ENCODE measurements at places on chromosomes 6 and 20.

DNA sequence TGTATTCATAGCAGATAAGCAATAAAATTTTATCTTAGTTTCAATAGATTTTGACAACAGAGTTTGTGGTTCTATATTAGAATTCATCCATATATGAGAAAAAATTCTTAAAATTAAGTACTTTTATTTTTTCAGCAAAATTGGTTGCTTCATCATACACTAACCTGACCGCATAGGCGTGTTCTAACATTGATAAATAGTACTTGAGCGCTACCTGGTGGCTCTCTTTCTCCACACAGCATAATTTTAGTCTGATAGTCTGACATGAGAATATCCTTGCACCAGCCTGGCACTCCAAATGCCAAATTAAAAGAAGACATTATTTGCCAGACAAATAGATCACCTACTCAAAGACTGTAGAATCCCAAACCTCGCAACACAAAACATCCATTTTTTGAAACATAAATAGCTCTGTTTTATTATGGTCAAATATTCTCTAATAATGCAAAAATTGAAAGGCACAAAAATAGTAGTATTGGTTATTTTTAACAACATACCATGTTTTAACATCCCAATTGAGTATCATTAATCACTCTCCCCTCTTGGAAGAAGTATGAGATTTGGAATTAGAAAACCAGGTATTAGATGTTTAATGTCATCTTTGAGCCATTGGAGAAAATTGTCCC is 33.0 kb upstream of the FILIP1 start:
- DNase-seq = peak; percentile 31

- DNase-seq = no peak
Observed at GRCh38 chr20:17320456-17320855, 93.6 kb downstream of the PCSK2 start.

DNA sequence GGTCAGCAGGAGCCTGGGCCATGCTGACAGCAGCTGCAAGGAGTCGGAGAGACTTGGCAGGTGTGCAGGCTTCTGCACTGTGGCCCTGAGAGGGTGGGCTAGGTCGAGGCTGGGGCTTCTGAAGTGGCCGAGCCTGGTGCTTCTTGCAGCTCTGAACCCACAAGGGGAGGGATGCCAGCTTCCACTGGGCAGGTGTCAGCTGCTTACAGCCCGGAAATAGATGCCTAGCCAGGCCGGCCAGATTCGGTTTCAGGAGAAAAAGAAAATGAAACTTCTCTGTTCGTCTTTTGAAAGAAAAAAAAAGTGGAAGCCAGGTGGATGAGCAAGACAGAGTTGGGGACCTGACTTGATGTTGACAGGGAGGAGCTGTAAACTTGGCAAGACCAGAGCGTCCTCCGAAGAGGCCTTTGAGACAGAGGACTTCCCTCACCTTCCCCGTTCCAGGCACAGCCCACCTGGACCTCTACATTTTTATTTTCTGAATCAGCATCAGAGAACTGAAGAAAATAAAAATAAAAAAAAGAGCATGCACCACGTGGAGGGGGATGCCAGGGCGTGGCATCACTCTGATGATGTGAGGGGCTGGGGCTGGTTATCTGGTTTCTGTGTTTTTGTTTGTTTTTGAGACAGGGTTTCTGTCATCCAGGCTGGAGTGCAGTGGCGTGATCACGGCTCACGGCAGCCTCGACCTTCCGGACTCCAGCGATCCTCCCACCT is at the start of gene ZBP1:
Gene ZBP1 (minus strand): TSS at position 153 of the 717 bp plus-strand sequence. CDS start 131 bp downstream, at position 22.
- no peak for DNase-seq

DNA sequence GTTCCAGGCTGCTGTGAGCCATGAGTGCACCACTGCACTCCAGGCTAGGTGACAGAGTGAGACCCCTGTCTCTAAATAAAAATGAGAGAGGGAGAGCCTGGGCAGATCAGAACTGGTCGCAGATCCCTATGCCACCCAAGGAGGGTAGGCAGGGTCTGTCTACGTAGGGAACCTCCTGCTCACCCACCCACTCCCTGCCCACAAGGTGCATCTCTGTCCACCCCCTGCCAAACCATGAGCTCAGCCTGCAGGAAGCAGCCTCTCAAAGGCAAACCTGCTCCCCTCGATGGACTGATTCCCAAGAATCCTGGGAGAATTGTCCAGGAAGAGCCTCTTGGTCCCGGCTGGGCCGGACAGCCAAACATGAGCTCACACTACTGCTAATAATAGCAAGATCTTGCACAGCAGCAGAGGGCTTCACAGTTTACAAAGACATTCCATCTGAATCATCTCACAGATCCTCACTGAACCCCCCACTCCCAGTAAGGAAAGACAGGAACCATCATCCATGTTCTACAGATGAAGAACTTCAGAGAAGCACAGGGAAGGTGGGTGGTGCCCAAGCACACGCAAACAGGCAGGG is 27.8 kb upstream of the TLDC2 start:
- DNase-seq = no peak

DNA sequence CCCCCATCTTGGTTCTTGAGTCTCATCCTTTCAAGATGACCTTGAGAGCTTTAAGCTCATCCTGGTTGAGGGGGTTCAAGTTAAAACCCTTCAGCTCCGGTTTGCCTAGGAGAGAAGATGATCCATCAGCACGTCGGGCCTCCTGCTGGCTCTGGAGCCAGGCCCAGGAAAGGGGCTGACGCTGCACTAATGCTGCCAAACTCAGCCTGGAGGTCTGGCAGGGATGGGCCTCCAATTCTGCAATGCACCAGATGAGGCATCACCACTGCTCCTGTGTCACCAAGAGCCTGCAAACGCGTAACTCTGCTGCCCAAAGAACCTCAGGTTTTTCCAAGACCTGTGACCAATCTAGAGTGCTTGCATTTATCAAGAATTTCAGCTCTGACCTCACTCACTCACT is 6.1 kb downstream of the PDRG1 start:
- no peak for DNase-seq

DNA sequence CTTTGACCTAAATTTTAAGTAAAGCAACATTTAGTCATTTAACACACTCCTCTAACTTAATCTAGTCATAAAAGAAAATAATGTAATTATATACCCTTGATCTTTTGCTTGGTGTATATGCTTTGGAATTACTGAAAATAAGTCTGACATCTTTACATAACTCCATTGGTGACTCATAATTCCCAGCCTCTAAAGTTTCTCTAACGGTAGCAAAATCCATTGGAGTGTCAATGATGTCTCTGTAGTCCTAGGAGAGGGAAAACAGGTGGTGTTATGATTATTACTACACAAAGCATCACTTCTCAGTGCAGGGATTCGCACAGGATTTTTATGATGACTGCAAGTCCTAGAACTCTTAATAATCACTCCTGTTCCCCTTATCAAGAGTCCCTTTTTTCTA is 80.2 kb downstream of the IRAK1BP1 start:
- DNase-seq = no peak

DNA sequence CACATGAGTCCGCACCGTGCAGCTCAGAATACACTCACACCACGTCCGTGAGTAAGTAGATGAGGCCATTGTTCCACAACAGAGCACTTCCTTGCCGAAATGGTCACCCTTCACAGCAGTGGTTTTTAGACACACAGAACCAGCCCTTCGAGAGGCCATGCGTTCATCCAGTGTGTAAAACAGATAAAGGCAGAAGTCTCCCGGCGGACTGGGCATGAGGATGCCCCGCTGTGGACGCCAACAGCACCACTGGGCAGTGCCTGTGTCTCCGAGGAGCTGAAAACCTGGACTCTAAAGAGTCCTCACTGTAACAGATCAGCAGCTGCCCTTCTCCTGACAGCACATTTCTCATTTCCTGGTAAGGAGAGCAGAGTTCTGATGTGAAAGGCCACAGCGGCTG is 75.2 kb downstream of the WDR27 start:
- no peak for DNase-seq

- DNase-seq = no peak
Observed at GRCh38 chr6:45200510-45200909, 127.6 kb upstream of the RUNX2 start.

DNA sequence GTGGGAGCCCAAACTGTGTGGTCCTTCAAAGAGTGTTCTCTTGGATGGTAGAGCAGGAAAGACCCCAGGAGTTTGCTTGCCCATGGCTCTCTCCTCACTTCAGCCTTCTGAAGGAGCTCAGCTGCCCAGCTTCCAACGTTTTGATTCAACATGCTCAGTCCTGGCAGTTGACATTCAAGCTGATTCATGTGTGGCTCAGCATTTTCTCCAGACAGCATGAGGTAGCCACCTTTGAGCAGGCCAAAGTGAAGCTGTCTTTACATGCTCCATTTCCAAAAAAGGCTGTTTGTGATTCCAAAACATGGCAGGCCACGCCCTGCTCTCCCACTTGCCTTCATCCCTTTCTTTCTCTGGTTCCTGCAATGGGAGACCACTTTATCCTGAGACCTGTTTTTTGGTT is 280.2 kb downstream of the TBC1D7 start:
- no peak for DNase-seq

GRCh38 chr6:33738153-33738552 is 8.6 kb downstream of the IP6K3 start:
- no peak for DNase-seq

GRCh38 chr20:57287007-57287880 is 20.8 kb upstream of the BMP7 start:
- DNase-seq = no peak

DNA sequence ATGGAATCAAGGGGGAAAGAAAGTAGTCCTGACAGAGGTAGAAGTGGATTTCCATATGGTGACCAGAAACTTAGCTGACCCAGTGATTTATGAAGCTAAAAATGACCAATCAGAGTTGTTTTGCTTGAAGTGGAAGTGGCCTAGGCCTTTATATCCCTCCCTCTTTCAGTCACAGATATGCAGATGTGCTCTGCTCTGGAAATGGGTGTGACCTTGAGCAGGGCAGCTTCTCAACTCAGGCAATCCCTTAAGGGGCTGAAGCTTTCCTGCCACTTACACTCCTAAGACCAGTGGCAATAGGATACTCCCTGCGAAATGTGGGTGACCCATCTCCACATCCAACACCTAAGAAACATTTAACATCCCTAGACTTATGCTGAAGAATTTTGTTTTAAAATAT is 256.6 kb downstream of the EYS start:
- no peak for DNase-seq

DNA sequence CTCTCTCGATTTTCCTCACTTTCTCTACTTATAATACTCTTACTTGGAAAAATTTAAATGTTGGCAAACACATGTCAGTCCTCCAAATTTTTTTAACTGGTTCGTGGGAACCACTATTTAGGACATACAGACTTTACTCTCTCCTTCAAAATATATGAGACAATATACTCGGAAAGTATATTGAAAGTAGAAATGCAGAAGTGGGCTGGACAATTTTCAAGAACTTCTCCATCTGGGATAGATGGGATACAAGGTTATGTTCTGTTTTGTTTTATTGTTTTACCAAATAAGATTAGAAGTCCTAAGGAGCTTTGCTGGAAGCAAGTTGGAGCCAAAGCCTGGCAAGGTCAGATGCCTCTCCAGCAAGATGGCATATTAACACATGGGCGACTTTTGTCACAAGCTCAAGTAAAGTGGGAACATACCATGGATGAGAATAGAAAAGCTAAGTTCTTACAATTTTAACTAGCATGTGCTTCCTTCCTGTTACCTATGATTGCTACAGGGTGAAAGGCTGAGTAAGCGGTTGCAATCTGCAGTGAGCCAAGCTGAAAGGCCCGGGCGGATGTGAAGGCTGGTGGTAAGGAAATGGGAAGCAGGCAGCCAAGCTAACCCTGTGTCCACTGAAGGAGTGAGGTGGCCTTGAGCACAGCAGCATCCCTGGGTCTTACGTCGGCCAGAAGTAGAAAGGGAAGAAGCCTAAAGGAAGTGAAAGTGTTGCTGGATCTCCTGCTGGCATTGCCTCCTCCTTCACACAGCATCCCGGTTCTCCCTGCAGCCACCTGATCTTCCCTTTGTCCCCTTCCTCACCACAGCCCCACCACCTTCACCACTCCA is 7.1 kb downstream of the MAP3K5 start:
- DNase-seq = no peak

DNA sequence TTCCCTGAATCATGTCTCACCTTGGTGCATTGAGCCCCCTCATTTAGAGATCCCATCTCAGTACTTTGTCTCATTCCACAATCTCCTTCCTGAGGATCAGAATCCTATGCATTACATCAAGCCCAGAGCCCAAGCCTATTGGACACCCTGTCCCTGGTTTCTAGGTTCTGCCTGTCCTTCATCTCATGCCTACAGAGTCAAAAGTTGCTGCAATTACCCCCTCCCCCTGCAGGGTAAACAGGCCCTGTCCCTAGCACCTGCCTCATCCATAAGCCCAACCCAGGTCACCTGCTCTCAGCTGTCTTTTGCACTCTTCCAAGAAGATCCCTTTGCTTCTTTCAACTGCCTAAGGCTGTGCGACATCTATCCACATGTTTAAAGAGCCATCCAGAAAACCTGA is 93.9 kb downstream of the SPTLC3 start:
- DNase-seq = no peak

DNA sequence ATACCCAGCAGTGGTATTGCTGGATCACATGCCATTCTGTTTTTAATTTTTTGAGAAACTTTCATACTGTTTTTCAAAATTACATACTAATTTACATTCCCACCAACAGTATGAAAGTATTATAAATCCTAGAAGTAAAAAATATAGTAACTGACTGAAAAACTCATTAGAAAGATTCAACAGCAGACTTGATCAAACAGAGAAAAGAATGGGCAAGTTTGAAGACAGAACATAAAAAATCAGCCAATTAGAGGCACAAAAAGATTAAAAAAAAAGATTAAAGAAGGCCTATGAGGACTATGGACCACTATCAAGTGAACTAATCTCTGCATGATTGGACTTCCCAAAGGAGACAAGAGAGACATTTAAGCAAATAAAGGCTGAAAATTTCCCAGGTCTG is 144.0 kb upstream of the GRIK2 start:
- DNase-seq = no peak

- DNase-seq = no peak
Observed at GRCh38 chr20:10177326-10177725, 41.3 kb upstream of the SNAP25 start.

- DNase-seq = no peak
Observed at GRCh38 chr20:41173161-41173721, 35.9 kb downstream of the PLCG1 start.

DNA sequence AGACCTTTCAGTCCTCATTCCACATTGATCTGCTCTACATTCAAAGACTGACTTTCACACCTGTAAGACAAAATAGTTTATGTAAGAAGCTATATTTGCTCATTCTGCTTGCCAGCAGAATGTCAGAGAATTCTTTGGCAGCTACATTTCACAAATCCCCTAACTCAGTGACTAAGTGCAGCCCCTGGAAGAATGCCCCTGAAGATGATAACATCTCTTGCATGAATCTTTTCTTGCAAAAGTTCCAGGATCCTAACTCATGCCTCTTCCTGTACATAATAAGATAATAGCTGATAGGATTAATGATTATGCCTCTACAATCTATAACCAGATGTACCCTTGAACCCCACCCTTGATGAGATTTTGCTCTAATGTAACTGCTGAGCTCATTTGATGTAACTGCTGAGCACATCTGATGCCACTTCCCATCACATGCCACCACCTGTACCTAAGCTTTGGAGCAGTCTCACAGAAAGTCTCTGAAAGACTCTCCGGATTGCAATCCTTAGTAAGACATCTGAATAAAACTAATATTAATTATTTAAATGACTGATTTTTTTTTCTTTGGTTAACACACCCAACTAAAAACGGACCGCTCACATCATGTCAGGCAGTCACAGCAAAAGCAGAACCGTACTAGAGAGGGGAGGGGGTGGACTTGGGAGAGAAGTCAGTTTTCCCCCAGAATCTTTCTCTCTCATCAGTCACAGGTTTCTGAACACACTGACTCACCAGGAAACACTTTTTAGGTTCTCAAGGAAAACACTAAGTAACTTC is 684 bp upstream of the DNAH8 start:
- no peak for DNase-seq

- no peak for DNase-seq
Observed at GRCh38 chr6:110158479-110158878, 21.0 kb downstream of the WASF1 start.

GRCh38 chr6:35044145-35044745 is 96.9 kb downstream of the TCP11 start:
- DNase-seq = no peak

Measured in NCI-H1417 treated with DMSO at 0.1 percent for 48 hours (cell line).